ENCODE measurements at places on chromosomes 2 and 18. TPM values are rescaled to one million over a fixed set of nuclear protein-coding genes. Genes with fewer than 3 reads are reported as not detected.

- DNase-seq, result no peak
These were observed 2.1 kb downstream of the NDC80 start for GRCh38 chr18:2573408-2573807.

DNA sequence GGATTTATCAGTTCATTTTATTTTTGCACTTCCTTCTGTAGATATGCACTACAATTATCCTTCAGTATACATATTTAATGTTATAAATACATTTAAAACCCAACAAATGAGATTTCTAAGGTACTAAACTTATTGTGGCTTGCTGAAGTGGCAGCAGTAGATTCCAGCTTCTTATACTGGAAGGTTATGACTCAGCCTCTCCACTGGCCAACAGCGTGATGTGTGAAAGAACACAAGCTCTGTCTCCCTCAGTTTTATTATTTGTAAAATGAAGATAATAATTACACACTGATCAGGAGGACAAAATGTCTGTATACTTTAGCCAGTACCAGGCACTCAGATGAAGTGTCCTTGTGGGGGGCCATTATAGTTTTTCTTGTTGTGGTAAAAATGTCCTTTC lies 1147.1 kb downstream of the CNTNAP5 start:
- DNase-seq, result no peak

DNA sequence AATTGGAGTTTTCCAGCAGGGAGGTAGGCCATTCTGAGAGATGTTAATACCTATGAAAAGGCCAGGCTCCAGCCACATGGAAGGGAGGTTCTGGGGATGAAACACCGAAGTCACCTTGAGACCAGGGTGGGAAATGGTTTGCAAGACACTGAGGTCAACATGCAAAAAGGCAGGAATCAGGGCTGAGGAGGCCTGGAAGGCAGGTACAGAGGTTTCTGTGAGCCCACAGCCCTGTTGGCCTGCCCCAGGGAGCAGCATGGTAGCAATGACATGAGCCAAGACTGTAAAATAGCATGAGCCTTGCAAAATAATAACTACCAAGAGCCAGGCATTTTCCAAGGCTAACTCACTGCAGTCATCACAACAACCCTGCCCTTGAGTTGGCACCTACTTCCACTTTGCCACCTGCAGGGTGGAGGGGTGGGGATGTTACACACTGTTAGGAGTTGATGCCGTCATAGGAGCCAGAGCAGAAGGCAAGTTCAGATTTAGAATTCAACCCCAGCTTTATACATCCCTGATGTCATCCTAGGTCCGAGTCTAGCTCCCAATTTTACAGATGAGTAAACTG lies 61.3 kb downstream of the ZBTB7C start:
- no peak for DNase-seq

GRCh38 chr2:118854507-118855345 lies 7.3 kb upstream of the EN1 start:
- DNase-seq, result no peak

GRCh38 chr2:64866797-64867196 lies 122.4 kb upstream of the SLC1A4 start:
- no peak for DNase-seq

DNA sequence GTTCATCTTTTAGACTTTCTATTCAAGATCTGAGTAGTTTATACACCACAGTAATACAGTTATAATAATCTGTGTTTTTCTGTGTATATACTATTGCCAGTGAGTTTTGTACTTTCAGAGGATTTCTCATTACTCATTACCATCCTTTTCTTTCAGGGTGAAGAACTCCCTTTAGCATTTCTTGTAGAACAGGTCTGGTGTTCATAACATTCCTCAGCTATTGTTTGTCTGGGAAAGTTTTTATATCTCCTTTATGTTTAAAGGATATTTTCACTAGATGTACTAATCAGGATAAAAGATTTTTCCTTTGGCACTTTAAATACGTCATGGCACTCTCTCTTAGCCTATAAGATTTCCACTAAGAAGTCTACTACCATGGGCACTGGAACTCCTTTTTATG lies 705.5 kb downstream of the SLC4A3 start:
- no peak for DNase-seq

DNA sequence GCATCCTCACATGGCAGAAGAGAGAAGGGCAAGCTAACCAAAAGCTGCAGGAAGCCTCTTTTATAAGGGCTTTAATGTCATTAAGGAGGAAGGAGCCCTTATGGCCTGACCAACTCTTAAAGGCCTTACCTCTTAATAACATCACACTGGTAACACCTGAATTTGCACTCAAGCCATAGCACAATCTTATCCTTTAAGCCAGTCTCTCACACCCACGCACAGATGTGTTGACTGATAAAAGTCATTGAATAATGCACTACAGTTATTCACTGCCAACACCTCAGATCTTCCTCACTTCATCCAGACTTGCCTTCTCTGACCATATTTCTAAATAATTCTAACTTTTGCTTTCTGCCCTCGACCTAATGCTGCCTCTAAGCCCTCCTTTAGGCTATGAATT lies 516.8 kb downstream of the ADCYAP1 start:
- no peak for DNase-seq

- no peak for DNase-seq
These were observed 34.7 kb upstream of the FAM124B start for GRCh38 chr2:224436634-224437033.

DNA sequence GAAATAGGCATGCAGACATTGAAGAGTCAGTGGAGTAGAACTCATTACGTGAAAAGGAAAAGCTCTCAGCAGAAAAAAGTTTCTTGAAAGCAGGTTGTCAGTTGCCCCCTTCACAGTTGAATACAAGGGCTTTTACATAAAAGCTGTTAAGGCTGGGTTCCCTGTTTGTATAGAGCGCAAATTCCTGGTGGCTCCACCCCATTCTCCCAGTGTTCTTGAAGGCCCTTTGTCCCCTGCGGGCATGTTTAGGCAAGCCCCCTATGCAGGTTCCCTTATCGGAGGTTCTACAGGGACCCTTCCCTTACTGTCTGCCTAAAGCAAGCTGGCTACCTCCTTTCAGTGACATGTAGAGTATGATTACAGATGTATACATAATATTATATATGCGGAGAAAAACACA lies 497.2 kb upstream of the SYT4 start:
- no peak for DNase-seq

DNA sequence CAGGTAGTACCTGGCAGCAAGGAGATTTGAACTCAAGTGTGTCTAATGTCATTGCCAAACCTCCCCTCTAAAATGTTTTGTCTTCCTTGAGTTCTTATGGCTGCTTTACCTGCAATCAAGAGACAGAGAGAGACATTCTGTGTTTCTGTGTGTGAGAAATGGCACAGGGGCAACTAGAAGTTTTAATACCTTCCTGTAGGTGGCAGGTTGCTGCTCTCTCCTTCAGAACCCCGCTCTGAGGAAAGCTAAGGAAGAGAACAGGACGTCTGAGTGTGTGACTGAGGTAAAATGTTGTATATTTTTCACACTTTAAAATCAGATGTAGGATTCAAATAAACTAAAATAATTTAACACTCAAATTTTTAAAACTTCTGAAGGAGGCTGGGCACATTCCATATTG lies 19.2 kb downstream of the DTNA start:
- DNase-seq, result no peak

- DNase-seq, result no peak
These were observed 14.3 kb downstream of the BCL11A start for GRCh38 chr2:60539140-60539539.

- no peak for DNase-seq
These were observed 519.8 kb upstream of the ZNF804A start for GRCh38 chr2:184078496-184078895.

DNA sequence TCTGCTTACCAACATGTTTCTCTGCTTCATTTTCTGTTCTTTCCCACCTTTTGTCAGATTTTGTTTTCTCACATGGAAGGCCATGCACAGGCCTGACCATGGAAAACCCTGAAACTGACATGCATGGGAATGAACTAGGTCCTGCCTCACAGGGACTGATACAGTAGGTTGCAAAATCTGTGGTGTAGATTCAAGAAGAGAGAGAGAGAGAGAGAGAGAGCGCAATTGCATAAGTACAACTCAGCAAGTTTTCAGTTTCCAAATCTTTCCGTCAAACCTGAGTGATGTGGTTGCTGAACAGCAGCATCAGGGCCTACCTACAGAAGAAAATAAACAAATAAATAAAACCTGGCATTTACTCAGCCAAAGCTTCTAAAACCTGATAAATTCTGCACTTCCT lies 87.5 kb upstream of the RNF152 start:
- no peak for DNase-seq

DNA sequence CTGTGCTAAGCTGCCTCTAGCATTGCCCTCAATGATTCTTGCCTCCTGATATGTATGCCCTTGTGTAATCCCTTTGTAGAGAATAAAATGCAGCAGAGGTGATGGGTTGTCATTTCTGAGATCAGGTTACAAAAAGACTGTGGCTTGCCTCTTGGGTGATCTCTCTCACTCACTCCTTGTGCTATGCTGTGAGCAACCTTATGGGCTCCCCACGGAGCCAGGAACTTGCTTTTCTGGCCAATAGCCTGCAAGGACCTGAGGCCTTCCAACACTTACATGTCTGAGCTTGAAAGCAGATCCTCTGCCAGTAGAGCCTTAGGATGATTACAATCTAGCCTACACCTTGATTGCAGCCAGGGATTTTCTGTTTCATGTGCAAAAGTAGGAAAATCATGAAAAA lies 123.1 kb upstream of the XIRP2 start:
- DNase-seq, result no peak

DNA sequence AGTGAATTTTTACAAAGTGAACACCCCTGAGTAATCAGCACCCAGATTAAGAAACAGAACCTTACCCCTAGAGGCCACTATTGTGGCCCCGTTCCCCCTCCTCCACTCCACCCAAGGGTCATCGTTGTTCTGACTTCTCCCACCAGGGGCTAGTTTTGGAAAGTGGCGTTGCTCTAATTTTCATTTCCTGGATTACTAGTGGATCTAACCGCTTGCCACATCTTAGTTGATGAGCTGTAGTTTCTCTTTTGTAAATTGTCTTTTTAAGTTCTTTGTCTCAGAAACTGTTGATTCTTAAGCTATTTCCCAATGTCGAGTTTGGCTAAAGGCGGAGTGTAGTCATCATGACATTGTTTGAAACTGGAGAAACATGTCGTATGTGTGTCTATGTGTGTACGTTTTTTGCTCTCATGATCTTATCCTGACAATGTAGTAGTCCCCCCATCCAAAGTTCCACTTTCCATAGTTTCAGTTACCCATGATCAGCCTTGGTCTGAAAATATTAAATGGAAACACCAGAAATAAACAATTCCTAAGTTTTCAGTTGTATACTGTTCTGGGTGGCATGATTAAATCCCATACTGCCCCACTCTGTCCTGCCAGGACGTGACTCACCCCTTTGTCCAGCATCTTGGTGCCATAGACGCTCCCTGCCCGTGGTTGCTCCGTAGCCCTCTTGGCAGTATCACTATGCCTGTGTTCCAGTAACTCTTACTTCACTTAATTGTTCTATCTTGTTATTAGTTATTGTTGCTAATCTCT lies 71.0 kb upstream of the SP3 start:
- DNase-seq, result no peak

GRCh38 chr2:19261061-19261460 lies 97.4 kb downstream of the OSR1 start:
- DNase-seq, result no peak

- no peak for DNase-seq
These were observed 1323.5 kb upstream of the TMEFF2 start for GRCh38 chr2:193518041-193518817.

DNA sequence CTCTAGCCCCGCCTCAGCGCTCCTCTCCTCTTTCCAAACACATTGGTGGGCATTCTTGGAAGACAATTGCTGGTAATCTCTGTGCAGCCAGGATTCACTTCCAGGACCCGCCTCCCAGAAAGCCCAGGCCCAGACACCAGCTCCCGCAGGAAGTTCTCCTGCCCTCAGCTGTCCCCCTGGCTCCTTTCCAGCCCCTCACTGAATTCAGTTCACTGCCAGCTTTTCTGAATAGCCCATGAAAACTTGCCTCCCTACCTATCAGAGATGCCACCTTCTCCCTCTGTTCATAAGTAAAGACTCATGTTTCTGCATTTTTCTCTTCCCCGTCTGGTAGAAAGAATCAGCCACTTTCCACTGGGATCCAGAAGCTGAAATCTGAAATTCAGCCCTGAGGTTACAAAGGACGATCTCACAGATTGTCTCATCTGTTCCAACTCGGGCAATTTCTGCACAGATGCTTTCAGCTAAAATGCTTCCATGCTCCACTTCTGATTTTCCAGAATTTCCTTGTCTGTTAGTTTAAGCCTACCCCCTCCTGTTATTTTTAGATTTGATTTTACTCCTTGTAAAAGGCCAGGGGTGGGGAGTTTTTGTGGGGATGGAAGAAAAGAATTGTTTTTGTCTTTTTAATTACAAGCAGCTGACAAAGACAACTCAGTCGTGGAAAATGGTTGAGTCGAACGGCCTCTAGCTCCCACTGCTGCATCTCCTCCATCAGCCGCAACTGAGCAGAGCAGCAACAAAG lies 98.1 kb downstream of the SP3 start:
- no peak for DNase-seq

- DNase-seq, result no peak
These were observed 284.5 kb downstream of the SS18 start for GRCh38 chr18:25805939-25806338.

GRCh38 chr2:236673823-236674185 lies 104.2 kb downstream of the ACKR3 start:
- DNase-seq, result no peak

DNA sequence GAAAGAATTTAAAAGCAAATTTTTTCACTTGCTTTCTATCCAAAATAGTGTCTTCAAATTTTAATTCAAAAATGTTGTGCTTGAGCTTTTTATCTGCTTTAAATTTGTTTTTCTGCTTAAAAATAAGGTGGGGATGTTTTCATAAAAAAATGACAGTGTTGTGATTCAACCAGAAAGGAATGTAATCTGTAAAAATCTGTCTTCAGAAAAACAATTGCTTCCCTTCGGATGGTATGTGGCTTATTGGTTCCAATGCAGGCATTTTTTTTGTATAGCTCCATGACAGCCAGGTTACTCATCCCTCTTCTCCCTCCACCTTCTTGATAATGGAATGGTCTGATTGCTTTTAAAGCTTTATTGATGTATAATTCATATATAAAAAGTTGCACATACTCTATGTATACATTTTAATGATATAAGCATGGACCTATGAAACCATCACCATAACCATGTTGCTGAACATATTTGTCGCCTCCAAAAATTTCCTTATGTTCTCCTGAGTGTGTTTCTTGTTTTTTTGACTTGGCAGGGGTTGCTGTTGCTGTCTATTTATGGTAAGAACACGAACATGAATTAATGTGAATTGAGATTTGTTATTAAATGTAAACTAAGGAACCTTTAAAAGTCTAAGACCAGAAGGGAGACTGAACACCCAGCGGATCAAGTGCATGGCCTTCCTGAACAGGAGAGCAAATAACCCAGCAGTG lies 363.7 kb upstream of the SPHKAP start:
- no peak for DNase-seq

- DNase-seq, result no peak
These were observed 350.9 kb downstream of the PARD3B start for GRCh38 chr2:204896146-204896545.

TMEM37 gene
- polyA plus RNA-seq, result 45.1 TPM

REG3A gene
- not detected for polyA plus RNA-seq

ESCO1 gene
- polyA plus RNA-seq, result 29.2 TPM

ARHGEF4 gene
- polyA plus RNA-seq, result 5.6 TPM

ASB18 gene
- 0.06 TPM for polyA plus RNA-seq

RPRM gene
- polyA plus RNA-seq, result 2.8 TPM

TSPYL6 gene
- 0.04 TPM for polyA plus RNA-seq

Data from left renal cortex interstitium (tissue), 4 donors.